ENCODE measurements at places on chromosomes 4 and X.

- DNase-seq, result no peak
These were observed 2.0 kb downstream of the SPON2 start for GRCh38 chr4:1170156-1170975.

DNA sequence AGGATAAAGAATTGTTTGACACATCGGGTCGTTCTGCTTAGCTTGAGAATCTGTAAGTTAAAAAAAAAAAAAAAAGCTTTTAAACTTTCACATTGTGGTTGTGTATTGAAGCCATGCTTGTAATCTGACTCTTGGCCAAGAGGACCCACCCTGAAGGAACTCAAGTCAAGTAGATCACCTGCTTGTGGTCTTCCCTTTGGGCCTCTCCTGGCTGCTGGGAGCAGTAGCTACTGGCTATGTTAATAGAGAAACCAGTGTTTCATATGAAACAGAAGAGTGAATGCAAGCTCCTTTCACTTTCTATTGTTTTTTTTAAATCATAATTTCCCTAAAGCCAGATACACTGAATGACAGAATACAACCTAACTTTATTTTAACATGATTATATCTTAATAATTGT, 402.4 kb upstream of the NDST4 start:
- no peak for DNase-seq

DNA sequence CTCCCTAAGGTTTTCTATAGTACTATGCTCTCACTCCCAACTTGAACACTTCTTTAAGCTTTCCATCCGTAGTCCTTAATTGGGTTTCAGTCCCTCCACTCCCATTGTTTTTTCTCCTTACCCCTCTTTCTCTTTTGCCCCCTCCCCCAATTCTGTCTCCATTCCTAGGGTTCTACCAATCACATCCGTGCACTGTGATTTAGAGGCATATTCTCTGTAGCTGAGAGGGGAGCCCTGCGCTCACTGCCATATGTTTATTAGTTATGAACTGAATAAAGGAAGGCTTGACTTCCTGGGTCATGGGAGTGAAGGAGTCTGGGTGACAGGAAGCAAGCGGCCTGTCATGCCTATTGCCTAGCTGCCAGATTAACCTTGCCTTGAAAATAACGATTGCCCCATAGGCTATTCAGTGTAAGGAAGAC, 471 bp downstream of the MCTS1 start:
- no peak for DNase-seq

DNA sequence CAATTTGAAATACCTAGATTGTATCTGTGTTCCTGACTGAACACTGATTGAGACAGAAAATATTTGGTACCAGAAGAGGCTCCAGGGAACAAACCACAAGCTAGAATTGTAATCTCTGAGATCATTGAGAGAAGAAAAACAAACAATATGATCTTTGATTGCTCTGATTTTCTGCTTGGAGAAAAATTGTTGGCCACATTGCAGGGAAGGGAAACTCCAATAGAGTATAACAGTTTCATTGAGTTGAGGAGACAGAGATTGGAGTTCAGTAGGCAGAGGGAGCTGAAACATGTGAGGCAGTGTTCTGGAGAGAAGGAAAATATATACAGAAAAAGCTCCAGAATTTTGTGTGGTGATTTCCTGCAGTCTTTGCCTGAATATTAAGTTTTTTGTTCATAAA, 158.2 kb downstream of the C4orf33 start:
- DNase-seq, result no peak

DNA sequence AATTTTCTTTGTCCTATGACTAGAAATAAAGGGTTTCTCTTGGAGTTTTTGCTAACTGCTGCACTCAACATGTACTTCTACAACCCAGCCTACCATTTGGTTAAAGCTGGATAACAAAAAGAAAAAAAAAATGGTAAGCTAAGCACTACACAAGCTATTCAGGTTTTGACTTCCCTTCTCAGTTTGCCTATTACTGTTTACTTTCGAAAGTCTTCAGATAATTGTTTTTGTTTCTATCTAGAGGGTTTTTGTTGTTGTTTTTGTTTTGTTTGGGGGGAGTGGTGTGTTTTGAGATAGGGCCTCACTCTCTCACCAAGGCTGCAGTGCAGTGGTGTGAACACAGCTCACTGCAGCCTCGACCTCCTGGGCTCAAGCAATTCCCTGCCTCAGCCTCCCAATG, 46.6 kb downstream of the CLOCK start:
- no peak for DNase-seq

- DNase-seq, result no peak
These were observed 247.4 kb downstream of the ADGRA3 start for GRCh38 chr4:22268350-22269025.

DNA sequence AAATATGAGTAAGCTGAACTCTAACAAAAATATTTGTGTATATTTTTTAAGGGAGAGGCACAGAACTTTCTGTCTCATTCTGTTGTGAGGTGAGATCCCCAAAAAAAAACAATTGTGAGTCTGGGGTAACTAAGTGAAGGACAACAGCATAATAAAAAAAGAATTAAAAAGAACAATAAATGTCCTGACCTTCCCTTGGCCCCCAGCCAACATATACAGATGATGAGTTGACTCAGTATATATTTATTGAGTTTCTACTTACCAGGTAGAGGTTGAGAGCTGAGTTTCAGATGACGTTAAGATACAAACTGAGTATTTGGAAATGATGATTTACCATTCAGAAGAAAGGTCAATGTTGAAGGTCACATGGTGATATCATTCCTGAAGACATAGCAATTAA, 239.5 kb downstream of the KCNIP4 start:
- no peak for DNase-seq

DNA sequence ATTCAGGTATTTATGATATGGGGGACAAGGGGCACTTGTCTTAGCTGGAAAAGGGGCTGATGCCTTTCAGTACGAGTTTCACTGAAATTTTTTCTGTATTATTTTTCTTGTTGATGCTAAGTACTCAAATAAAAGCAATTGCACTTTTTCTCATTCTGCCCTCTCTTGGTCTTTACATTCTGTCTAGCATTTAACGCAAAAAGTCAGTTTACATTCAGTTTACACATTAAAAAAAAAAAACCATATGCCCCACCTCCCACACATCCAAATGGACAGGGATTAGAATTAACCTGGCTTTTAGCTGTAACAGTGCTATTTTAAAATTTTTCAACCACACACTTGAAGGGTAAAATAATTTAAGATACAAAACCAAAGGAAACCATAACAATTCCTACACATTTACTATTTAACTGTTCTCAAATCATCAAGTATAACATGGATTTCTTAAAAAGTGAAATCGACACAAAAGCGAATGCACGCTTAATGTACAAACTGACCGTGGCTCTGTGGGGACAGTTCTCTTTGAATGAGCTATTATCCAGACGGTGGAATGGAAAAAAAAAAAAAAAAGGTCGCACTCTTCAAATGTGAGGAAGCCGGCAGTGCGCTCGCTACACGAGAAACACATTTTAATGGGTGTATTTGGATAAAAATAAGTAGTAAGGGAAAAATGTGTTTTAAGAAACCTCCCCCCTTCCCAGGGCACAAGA, 1.4 kb downstream of the AMMECR1 start:
- DNase-seq, result no peak

DNA sequence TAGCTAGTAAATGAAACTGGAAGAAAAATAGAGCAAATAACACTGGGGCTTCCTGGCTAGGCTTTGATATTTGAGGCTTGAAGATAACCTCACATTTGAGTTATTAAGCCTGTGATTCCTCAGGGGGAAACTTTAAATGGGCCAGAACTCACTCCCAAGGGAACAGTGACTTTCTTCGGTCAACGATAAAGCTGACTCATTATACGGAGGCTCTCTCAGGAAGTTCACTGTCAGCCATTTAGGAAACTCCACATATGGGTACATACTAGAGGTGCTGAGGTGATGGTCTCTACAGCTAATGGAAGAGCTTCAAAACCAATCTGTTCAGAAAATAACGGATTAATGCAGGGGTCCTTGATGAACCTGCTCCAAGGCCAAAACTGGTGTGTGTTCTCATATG, 120.8 kb downstream of the SH2D1A start:
- no peak for DNase-seq

DNA sequence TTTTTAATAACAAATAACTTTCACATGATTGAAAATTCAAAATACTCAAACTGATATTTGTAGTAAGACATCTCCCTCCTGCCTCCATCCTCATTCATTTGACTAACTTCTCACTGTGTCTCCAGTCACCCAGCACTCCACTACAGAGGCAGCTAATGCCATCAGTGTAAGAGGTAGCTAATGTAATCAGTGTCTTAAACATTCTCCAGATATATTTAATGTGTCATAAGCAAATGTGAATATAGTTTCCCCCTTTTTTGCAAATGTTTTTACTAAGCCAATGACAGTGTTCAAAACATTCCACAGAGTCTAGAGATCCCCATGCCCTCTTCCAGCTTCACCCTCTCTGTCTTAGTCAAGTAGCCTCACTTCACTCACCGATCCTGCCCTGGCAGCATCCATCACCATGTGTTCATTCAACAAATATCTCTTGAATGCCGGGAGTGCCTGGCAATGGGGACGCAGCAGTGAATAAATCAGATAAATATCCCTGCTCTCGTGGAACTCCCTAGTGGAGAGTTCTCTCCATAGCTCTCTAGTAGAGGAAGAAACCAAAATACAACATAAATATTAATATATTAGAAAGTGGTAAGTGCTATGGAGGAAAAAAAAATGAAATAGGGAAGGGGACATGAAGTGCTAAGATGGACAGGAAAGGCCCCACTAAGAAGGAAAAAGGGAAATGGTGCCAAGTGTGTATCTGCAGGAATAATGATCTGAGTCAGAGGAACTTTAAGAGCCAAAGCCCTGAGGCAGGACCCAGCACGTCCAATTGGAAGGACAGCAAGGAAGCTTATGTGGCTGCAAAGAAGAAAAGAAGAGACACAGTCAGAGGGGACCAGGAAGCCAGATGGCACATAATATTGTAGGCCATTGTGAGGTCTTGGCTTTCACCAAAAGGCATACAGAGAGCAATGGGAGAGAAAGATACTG, 18.7 kb downstream of the SCFD2 start:
- peak; percentile 49 for DNase-seq

All from AG04449 (cell line).